ENCODE measurements at places on chromosomes 13 and 19. TPM values are rescaled to one million over a fixed set of nuclear protein-coding genes. Genes with fewer than 3 reads are reported as not detected.

GRCh38 chr13:20740021-20740420 is 33.7 kb downstream of the EEF1AKMT1 start:
- no peaks in the 10 kb centered on the region for H3K4me1 ChIP-seq
- H3K36me3 ChIP-seq: no peaks in the 10 kb centered on the region
- no peak overlapping the region for H3K4me3 ChIP-seq
- DNase-seq: no peak

DNA sequence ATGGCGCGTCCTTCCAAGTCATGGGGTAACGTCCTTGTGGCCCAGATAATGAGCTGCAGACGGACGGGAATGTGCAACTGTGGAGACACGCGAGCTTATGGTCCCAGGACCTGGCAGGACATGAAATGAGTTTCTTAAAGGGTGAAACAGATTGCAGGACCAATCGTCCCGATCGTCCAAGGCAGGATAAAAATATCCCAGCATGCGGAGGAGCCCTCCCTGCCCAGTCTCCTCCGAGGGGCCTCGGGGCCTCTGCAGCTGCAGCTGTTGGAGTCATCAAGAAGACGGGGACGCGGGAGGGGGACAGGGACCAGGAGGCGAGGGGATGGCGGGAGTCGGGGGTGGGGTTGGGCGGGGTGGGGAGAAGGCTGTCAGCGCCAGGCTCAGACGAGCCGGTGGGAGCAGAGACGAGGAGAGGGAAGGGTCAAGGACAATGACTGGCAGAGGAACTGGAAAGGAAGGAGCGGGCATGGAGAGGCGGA is 14.4 kb upstream of the GARIN5A start:
- H3K4me1 ChIP-seq: no peaks in the 10 kb centered on the region
- H3K27me3 ChIP-seq: peaks cover 20% of the 10 kb centered on the region
- no peaks in the 10 kb centered on the region for H3K36me3 ChIP-seq
- no peak overlapping the region for H3K4me3 ChIP-seq
- DNase-seq: no peak

DNA sequence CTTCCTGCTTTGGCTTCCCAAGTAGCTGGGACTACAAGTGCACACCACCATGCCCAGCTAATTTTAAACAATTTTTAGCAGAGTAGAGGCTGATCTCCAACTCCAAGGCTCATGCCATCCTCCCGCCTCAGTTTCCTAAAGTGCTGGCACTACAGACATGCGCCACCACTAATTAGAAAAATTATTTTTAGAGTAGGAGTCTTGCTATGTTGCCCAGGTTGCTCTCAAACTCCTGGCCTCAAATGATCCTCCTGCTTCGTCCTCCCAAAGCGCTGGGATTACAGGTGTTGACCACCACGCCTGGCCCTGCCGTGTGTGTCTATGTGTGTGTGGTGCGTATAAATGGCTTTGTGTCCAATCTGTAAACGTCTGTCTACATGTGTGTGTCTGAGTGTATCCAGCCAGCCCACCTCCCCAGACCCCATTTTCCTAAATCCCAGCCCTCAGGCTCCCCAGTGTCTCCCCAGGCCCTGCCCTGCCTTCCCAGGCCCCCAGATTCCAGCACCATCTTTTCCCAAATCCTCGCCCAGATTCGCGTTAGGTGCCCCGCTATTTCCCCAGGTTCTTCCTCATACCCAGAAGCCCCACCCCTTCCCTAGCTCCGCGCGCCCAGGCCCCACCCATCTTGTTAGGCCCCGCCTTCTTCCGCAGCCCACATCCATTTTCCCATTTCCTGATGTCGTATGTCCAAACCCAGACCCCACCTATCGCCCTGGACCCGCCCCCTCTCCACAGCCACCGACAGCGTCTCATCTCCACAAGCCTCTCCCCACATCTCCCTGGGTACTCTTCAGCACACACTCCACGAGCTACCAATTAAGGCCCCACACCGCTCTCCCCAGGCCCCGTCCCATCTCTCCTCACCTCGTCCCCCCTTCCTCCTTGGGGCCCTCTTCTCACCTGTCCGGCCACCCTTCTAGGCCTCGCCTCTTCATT is 24.9 kb downstream of the SLC8A2 start:
- no peak overlapping the region for H3K4me3 ChIP-seq
- H3K27ac ChIP-seq: no peak overlapping the region
- H3K36me3 ChIP-seq: no peaks in the 10 kb centered on the region
- H3K27me3 ChIP-seq: peaks cover 87% of the 10 kb centered on the region
- peaks cover 17% of the 10 kb centered on the region for H3K4me1 ChIP-seq

GRCh38 chr13:66036024-66036614 is 1194.0 kb downstream of the PCDH9 start:
- DNase-seq: no peak
- no peaks in the 10 kb centered on the region for H3K4me1 ChIP-seq
- H3K4me3 ChIP-seq: no peak overlapping the region
- H3K27ac ChIP-seq: no peak overlapping the region
- H3K36me3 ChIP-seq: no peaks in the 10 kb centered on the region

DNA sequence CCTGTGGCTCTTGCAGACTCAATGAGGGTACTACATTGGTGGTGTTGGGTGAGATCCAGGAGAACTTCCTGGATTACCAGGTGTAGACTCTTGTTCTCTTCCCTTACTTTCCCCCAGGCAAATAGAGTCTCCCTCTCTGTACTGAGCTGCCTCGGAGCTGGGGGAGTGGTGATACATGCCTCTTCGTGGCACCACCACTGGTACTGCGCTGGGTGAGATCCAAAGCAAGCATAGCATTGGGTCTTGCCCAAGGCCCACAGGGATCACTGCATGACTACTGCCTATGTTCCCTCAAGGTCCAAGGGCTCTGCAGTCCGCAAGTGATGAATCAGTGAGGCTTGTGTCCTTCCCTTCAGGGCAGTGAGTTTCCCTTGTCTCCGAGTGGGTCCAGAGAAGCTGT is 81.6 kb downstream of the COG6 start:
- H3K36me3 ChIP-seq: no peaks in the 10 kb centered on the region
- no peak overlapping the region for H3K27ac ChIP-seq
- H3K4me1 ChIP-seq: no peaks in the 10 kb centered on the region
- H3K4me3 ChIP-seq: no peak overlapping the region

GRCh38 chr13:71021825-71022422 is 845.1 kb downstream of the DACH1 start:
- no peak overlapping the region for H3K27ac ChIP-seq
- H3K27me3 ChIP-seq: no peaks in the 10 kb centered on the region
- no peaks in the 10 kb centered on the region for H3K4me1 ChIP-seq
- DNase-seq: no peak

- no peaks in the 10 kb centered on the region for H3K4me1 ChIP-seq
- peak overlapping the region; percentile 74 for H3K27ac ChIP-seq
- no peak for DNase-seq
- H3K36me3 ChIP-seq: no peaks in the 10 kb centered on the region
Observed at GRCh38 chr13:110216398-110217041, 90.4 kb downstream of the COL4A1 start.

DNA sequence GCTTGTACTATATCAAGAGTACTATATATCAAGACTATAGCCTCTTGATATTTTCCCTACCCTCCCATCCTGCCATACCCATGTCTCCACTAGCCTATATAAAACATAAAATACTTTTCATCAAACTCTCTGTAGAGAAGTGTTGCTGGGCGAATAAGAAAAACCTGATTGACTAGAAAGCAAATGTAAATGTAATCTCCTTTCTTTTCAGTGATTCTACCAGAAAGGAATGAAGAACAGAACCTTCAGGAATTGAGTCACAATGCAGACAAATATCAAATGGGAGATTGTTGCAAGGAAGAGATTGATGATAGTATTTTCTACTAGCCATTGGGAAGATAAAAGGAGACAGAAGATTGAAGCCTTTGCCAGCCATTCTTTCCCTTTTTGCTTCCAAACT is 89.2 kb downstream of the KCNRG start:
- no peaks in the 10 kb centered on the region for H3K36me3 ChIP-seq
- no peak for DNase-seq
- H3K27ac ChIP-seq: no peak overlapping the region
- no peak overlapping the region for H3K4me3 ChIP-seq
- H3K27me3 ChIP-seq: no peaks in the 10 kb centered on the region

- H3K27me3 ChIP-seq: no peaks in the 10 kb centered on the region
- H3K4me3 ChIP-seq: no peak overlapping the region
- no peak overlapping the region for H3K27ac ChIP-seq
Observed at GRCh38 chr13:90746230-90746629, 601.3 kb upstream of the MIR17HG start.

GRCh38 chr13:81987677-81988357 is 1646.9 kb upstream of the SPRY2 start:
- no peak overlapping the region for H3K4me3 ChIP-seq
- H3K4me1 ChIP-seq: no peaks in the 10 kb centered on the region
- no peaks in the 10 kb centered on the region for H3K36me3 ChIP-seq

DNA sequence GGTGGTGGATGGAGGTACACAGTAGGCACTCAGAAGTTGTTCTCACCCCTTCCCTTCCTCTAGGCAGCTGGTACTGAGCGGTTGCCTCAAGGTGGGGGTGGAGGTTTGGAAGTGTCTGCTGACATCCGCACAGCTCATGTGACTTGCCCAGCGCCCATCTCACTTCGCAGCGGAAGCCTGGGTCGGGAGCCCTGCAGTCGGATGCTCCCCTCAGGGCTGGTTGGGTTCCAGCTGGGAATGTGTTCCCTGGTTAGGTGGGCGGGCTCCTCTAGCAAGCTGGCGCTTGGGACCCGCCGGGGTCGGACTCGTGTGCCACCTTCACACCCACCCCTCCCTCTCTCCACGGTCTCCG is 10.2 kb downstream of the PPP1R37 start:
- no peaks in the 10 kb centered on the region for H3K36me3 ChIP-seq
- no peak overlapping the region for H3K4me3 ChIP-seq
- peaks cover 20% of the 10 kb centered on the region for H3K4me1 ChIP-seq
- DNase-seq: no peak
- H3K27me3 ChIP-seq: no peaks in the 10 kb centered on the region

DNA sequence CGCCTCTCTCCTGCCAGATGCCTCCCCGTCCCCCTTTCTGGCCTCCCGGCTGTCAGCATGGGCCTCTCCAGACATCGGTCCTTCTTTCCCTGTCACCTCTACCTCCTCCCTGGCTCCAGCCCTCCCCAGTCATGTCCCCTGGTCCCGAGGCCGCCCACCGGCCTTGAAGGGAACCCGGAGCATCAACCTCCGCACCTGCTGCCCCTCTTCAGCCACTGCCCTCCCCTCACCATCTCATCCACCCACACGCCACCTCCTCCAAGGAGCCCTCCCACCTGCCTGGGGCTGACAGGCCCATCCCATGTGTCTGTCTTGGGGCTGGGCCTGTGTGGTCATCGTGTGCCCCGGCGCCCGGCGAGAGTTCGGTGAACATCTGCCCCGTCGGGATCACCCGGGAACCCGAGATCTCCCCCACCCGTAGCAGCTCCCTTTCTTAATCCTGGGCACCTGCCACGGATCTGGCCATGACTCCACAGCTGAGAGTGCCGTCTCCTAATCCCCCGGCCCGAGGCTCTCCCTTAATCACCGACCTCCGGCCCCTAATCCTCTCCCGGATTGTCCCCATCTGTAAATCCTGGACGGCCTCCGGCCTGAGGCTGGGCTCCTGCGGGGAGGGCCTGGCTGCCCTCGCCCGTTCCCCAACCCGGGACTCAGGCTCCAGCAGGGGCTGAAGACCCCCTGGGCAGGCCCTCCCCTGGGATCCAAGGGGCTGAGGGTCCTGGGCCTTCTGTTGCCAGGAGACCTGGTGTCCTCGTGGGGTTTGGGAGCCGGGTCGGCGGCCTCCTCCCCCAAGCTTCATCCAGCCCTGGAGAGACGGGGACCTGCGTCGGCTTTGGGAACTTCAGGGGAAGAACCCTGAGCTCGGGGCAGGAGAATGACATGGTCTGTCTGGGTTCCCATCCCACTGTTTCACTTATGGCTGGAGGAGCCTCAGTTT is 5.9 kb downstream of the HCN2 start:
- no peak overlapping the region for H3K4me3 ChIP-seq
- peaks cover 4% of the 10 kb centered on the region for H3K4me1 ChIP-seq
- no peaks in the 10 kb centered on the region for H3K36me3 ChIP-seq
- H3K27ac ChIP-seq: no peak overlapping the region

DNA sequence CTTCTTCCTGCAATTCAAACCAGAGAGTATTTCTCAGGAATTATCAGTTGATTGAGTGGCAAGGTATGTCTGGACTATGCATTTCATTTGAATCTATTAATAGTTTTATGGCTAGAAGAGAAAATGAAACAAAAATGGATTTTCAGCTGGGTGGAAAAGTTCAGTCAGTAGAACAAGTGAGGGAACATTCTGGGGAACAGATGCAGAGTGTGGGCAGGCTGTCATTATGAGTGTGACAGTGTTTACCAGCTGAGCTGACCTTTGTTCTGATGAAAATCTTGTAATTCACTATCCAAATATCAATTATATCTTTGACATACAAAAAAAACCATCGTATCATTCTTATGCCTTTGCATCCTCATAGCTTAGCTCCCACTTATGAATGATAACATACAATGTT is 2.6 kb upstream of the CLC start:
- peaks cover 26% of the 10 kb centered on the region for H3K27me3 ChIP-seq
- H3K4me1 ChIP-seq: no peaks in the 10 kb centered on the region
- no peak overlapping the region for H3K4me3 ChIP-seq

- H3K4me1 ChIP-seq: no peaks in the 10 kb centered on the region
- no peak overlapping the region for H3K4me3 ChIP-seq
- no peaks in the 10 kb centered on the region for H3K36me3 ChIP-seq
Observed at GRCh38 chr13:21771075-21771474, 100.2 kb downstream of the FGF9 start.

GRCh38 chr19:27671876-27672275 is 1541.1 kb downstream of the UQCRFS1 start:
- H3K27me3 ChIP-seq: no peaks in the 10 kb centered on the region
- no peak overlapping the region for H3K27ac ChIP-seq
- H3K4me1 ChIP-seq: no peaks in the 10 kb centered on the region
- no peak for DNase-seq

DNA sequence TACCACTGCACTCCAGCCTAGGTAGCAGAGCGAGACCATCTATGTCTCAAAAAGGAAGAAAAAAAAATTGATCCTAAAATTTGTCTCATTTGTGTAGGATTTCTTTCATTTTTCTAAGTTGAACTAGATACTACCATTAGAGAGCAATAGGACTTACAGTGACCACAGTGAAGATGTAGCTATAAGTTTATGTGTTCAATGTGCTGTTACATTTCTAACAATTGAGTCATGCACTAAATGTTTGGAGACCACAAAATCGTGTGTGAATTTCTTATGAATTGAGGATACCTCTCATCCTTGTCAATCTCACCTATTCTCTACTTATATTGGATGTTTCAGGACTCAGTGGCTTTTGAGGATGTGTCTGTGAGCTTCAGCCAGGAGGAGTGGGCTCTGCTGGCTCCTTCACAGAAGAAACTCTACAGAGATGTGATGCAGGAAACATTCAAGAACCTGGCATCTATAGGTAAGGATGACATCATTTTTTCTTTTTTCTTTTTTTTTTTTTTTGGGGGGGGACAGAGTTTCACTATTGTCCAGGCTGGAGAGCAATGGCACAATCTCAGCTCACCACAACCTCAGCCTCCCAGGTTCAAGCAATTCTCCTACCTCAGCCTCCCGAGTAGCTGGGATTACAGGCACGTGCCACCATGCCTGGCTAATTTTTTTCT is 12.8 kb downstream of the ZNF791 start:
- H3K4me3 ChIP-seq: no peak overlapping the region
- no peak for DNase-seq
- peaks cover 6% of the 10 kb centered on the region for H3K36me3 ChIP-seq
- H3K4me1 ChIP-seq: peaks cover 4% of the 10 kb centered on the region
- H3K27me3 ChIP-seq: no peaks in the 10 kb centered on the region

- no peaks in the 10 kb centered on the region for H3K36me3 ChIP-seq
- H3K27me3 ChIP-seq: no peaks in the 10 kb centered on the region
- no peak overlapping the region for H3K4me3 ChIP-seq
- H3K27ac ChIP-seq: no peak overlapping the region
- H3K4me1 ChIP-seq: no peaks in the 10 kb centered on the region
- no peak for DNase-seq
Observed at GRCh38 chr13:92297971-92298942, 899.8 kb downstream of the GPC5 start.

Gene GRIN2D
- total RNA-seq: 3.8 TPM

Gene RNF17
- not detected for total RNA-seq

Gene ZNF565
- total RNA-seq: 4.0 TPM

Gene ZNF724
- total RNA-seq: 1.8 TPM

Gene SEMA6B
- 1.00 TPM for total RNA-seq

Gene TMPRSS9
- total RNA-seq: 0.27 TPM

Gene MYPOP
- 7.0 TPM for total RNA-seq

Gene RCBTB1
- 10.4 TPM for total RNA-seq
